Stimulated activated CD8-positive, alpha-beta memory T cell treated with anti-CD3 and anti-CD28 coated beads, Interleukin-4, amount 100 ng/mL, for 1 hour (primary cell): ENCODE measurements at places on chromosomes 11 and 22.

GRCh38 chr11:106216281-106216680 lies 138.8 kb downstream of the AASDHPPT start:
- no peak for DNase-seq

- no peak for DNase-seq
Observed at GRCh38 chr22:32076761-32077084, 33.7 kb downstream of the SLC5A1 start.

DNA sequence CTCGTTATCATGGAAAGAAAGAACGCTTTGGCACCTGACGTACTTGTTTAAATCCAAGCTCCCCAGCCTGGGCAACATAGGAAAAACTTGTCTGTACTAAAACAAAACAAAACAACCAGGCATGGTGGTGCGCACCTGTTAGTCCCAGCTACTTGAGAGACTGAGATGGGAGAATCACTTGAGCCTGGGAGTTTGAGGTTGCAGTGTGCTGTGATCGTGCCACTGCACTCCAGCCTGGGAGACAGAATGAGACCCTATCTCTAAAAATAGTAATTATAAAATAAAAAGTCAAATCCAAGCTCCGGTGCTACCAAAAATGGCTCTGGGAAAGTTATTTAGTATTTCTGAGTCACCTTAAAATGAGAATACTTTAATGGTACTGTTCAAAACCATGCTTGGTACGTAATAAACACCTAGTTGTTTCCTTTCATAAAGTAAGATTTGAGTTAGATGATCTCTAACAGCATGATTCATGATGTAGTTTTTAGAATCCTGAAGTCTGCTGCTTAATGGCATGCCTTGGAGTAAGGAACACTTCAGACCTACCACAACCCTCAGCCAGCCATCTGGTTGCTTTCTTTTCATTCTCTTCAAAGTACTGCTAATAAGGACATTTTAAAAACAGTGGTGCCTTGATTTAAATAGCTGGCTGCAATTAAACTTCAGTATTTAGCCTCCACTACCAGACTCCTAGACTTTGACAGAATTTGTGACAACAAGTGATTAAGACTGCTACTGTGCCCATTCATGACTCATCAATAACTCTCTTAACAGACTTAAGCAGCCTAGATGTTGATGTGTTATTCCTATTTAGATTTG lies 8.4 kb downstream of the PPME1 start:
- DNase-seq: no peak

DNA sequence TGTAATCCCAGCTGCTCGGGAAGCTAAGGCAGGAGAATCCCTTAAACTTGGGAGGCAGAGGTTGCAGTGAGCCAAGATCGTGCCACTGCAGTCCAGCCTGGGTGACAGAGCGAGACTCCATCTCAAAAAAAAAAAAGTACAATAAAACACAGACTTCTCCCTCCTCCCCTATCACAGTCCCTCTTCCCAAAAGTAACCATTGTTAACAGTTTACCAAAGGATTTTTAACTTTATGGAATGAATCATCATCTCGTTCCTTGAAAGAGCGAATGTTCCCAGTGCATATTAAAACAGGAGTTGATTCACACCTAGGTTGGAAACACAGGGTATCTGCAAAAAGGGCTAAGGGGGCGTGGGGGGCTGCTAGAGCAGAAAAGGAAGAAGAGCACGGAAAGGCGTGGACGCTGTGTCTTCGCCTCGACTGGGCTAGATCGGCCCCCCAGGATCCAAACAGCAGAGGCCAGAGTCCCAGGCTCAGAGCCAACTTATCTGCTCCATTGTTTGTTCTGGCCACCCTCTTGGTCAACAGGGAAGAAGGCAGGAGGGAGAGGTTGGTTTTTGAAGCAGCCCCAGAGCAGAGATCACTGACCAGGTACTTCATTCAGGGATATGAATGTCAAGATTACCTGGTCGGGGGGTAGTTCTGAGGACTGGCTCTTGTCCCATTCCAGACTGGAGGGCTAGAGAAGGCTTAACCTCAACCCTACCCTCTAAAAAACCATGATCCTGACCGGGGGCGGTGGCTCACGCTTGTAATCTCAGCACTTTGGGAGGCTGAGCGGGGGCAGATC lies 2.1 kb upstream of the AHNAK start:
- DNase-seq: no peak

- DNase-seq: no peak
Observed at GRCh38 chr11:127126986-127127385, 126.4 kb upstream of the KIRREL3 start.

GRCh38 chr11:73466643-73467042 lies 90.4 kb downstream of the RELT start:
- DNase-seq: no peak

GRCh38 chr11:103898065-103898464 lies 138.4 kb upstream of the DDI1 start:
- DNase-seq: no peak
